Skin of body (tissue), 3 donors: ENCODE measurements at places on chromosomes 1 and 21. TPM values are rescaled to one million over a fixed set of nuclear protein-coding genes. Genes with fewer than 3 reads are reported as not detected.

SIK1 gene
- 26.6 TPM for total RNA-seq

GRCh38 chr21:21137986-21138385, 139.8 kb downstream of the NCAM2 start:
- no peak for DNase-seq

DNA sequence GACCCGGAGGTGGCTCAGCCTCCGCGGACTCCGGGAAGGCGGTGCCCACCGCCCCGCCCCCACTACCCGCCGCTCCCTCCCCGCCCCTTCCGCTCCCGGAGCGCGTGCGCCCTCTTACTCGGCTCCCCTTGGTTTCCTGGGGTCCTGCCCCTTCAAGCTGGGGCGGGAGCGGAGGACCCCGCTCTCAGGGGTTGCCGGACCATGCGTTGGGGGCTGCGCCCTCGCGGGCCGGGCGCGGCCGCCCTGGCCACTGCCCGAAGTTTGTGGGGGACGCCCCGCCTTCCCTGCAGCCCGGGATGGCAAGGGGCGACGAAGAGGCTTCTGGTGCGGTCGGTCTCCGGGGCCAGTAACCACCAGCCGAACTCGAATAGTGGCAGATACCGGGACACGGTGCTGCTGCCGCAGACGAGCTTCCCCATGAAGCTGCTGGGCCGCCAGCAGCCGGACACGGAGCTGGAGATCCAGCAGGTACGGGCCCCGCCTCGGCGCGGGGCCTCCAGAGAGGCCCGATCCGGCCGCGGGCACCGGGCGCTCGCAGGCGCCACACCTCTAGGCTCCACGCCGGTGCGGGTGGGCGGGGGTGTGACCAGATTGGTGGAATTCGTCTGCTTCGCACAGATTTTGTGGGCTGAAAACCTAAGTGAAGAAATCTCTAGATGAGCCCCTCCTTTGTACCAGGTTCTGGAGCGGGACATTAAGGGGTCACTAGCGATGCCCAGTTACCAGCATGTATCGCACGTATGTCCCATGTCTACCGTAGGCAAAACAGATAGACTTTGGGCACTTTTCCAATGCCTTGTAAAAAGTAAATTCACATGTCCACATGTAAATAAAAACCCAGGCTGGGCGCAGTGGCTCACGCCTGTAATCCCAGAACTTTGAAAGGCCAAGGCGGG, at the start of gene IARS2:
TSS of gene IARS2 (plus strand) at position 117 of the 896 bp plus-strand sequence. CDS start at position 202, 85 bp downstream.
- DNase-seq = peak; percentile 76

LCE1C gene
- 9.3 TPM for total RNA-seq

NCAM2 gene
- 7.1 TPM for total RNA-seq

SLC5A9 gene
- total RNA-seq = 1.5 TPM

GRCh38 chr1:221093903-221094791, 214.9 kb downstream of the HLX start:
- DNase-seq = no peak
